ENCODE measurements at places on chromosomes 13 and 19. TPM values are rescaled to one million over a fixed set of nuclear protein-coding genes. Genes with fewer than 3 reads are reported as not detected.

FGF22 gene
- not detected for total RNA-seq

ATP8A2 gene
- total RNA-seq = under 0.01 TPM

GDF15 gene
- 79.5 TPM for total RNA-seq

ZSCAN22 gene
- 2.6 TPM for total RNA-seq

KLK15 gene
- not detected for total RNA-seq

FPR3 gene
- not detected for total RNA-seq

MCEMP1 gene
- total RNA-seq = not detected

THSD8 gene
- total RNA-seq = not detected

C19orf38 gene
- total RNA-seq = 1.7 TPM

BAX gene
- 35.0 TPM for total RNA-seq

MYH14 gene
- total RNA-seq = 10.1 TPM

ZNF724 gene
- total RNA-seq = 2.2 TPM

NUDT15 gene
- total RNA-seq = 26.0 TPM

SYNGR4 gene
- not detected for total RNA-seq

FLT1 gene
- not detected for total RNA-seq

ZNF441 gene
- 4.6 TPM for total RNA-seq

TNFSF9 gene
- 11.3 TPM for total RNA-seq

ANKRD24 gene
- 0.72 TPM for total RNA-seq

TRMT1 gene
- 76.9 TPM for total RNA-seq

GADD45B gene
- 12.8 TPM for total RNA-seq

LYPD3 gene
- total RNA-seq = 13.0 TPM

MAP2K7 gene
- total RNA-seq = 11.5 TPM

RFXAP gene
- total RNA-seq = 1.1 TPM

UGGT2 gene
- 26.6 TPM for total RNA-seq

NCR1 gene
- total RNA-seq = not detected

ZNF613 gene
- total RNA-seq = 6.7 TPM

FUT1 gene
- total RNA-seq = 11.9 TPM

ADPRHL1 gene
- 0.64 TPM for total RNA-seq

EID2 gene
- total RNA-seq = 5.1 TPM

MEIOSIN gene
- not detected for total RNA-seq

POSTN gene
- total RNA-seq = 1.3 TPM

PPP1R15A gene
- total RNA-seq = 59.9 TPM

ISYNA1 gene
- total RNA-seq = 33.9 TPM

KCNC3 gene
- under 0.01 TPM for total RNA-seq

ANGPTL4 gene
- total RNA-seq = 6.0 TPM

C19orf73 gene
- 0.48 TPM for total RNA-seq

PSG6 gene
- total RNA-seq = not detected
